RWPE1 (cell line): ENCODE measurements at places on chromosomes 2 and 18.

GRCh38 chr2:225137971-225138370 is 95.7 kb upstream of the DOCK10 start:
- no peak for DNase-seq

DNA sequence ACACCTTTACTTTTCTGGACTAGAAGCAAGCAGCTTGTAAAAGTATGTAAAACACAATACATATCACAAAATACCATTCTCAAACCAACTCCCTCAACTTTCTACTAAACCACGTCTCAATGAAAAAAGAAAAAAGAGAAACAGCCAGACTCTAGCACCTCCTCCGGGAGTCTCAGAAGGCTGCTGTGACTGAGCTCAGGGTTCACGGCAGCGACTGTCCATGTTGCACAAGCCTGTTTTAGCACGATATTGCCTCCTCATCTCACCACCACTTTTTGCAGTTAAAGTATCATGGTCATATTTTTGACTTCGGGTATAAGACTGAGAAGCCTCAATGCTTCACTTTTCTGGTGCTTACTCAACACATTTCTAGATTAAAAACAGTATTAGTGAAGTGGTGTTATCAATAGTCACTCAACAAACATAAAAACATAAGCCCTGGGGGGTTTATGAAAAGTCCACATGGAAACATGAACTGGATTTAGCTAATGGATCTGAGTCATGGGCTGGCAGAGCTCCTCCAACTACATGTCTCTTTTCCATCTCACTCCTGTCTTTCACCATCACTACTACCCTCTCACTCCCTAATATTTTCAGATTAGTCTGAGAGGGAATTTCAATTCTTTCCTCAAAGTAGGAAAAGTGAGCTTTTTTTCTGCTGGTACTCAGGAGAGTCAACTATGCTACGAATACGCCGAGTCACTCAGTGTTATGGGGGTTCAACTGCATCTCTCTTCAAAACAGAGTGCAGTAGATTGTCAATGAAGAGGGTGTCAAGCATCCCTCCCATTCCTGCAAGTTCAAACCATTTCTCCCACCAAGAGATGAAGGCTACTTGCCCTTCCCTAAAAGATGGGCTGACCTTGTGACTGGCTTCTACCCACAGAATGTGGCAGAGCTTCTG is 113.7 kb downstream of the OSR1 start:
- DNase-seq, result no peak

DNA sequence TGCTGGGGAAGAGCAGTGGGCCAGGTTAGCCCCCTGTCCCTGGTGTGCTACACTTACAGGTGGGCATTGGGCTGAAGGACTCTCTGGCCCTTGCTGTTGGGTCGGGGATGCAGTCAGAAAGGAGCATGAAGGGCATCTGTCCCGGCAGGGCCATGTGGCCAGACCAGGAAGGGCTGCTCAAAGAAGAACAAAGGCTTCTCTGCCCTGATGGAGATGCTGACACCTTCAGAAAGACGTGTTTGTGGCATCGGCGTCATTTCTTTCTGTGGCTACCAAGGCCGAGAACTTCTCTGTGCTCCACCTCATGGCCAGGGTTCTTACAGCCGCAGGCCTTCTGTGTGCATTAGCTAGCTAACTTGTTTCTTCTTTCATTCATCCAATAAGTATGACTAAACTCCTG is 239.1 kb downstream of the FAM210A start:
- DNase-seq, result no peak

GRCh38 chr2:85949280-85949679 is 60.5 kb upstream of the ST3GAL5 start:
- no peak for DNase-seq

DNA sequence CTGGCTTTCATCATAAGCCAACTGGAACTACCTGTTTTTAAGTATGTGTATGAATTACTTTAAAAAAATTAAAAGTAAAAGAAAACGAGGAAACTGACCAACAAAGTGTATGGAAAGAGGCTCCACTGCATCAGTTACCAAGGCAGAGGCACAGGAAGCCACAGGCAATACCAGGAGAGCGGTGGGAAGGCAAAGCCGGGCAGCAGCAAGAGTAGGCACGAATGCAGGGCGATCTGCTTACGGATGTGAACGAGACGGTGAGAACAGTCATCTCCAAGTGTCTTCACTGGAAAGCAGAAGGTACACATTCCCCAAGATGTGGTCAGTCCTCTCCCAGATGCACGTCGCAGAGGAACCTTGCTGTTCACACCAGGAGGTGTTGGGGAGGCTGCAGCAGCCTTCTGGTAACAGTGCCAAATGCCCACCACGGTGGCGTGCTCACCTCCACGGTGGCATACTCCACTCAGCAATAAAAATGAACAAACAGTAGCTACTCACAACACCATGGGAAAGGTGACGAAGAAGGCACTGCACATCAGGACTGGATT is 43.1 kb downstream of the HS6ST1 start:
- DNase-seq, result no peak
